Frontal cortex (tissue), 4 donors: ENCODE measurements at places on chromosomes 12 and 14.

- no peak for DNase-seq
Observed at GRCh38 chr12:118374126-118374725, 1.5 kb upstream of the TAOK3 start.

- DNase-seq, result no peak
Observed at GRCh38 chr14:91575469-91576208, 65.5 kb upstream of the PPP4R3A start.

DNA sequence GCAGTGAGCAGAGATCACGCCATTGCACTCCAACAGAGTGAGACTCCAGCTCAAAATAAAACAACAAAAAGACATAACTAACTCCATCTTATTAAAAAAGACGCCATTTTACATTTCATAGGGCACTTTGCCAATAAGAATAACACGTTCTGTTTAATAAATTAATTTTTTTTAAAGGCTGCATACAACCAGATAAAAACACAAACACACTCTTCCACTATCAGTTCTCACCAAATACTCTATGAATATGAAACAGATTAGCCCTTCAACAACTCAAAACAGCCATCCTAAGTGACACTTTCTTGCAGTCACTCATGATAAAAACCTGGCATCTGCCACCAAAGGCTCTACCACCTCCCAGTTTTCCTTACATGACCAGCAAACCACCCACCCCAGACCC, 16.1 kb downstream of the AICDA start:
- DNase-seq, result no peak

DNA sequence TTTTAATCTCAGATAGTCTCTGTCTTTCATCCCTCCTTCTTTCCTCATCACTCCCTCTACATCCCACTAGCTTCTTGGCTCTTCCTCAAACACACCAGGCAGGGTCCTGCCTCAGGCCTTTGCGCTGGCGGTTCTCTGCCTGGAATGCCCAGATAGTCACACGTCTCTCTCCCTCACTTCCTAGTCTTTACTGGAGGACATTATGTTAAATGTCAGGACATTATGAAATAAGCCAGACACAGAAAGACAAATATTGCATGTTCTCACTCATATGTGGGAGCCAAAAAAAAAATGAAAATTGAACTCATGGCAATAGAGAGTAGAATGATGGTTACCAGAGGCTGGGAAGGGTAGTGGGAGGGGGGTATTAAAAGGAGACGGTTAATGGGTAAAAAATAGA, 442.0 kb downstream of the MED13L start:
- DNase-seq, result no peak

- DNase-seq, result no peak
Observed at GRCh38 chr14:32244404-32244803, 41.3 kb upstream of the RNU6-8 start.

GRCh38 chr12:98935847-98936246, 290.8 kb downstream of the APAF1 start:
- no peak for DNase-seq

DNA sequence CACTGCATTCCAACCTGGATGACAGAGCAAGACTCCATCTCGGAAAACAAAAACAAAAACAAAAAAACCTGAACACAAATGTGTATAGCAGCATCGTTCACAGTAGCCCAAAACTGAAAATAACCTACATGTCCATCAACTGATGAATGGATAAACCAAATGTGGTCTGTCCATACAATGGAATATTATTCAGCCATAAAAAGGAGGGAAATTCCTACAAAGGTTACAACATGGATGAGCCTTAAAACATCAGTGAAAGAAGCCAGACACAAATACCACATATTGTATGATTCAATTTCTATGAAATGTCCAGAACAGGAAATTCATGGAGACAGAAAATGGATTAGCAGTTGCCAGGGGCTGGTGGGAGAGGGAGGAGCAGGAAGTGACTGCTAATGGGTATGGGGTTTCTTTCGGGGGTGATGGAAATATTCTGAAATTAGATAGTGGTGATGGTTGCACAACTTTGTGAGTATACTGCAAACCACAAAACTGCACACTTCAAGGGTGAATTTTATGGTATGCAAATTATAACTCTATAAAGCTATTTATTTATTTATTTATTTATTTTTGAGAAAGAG, 4.0 kb downstream of the MYL2 start:
- DNase-seq, result no peak

DNA sequence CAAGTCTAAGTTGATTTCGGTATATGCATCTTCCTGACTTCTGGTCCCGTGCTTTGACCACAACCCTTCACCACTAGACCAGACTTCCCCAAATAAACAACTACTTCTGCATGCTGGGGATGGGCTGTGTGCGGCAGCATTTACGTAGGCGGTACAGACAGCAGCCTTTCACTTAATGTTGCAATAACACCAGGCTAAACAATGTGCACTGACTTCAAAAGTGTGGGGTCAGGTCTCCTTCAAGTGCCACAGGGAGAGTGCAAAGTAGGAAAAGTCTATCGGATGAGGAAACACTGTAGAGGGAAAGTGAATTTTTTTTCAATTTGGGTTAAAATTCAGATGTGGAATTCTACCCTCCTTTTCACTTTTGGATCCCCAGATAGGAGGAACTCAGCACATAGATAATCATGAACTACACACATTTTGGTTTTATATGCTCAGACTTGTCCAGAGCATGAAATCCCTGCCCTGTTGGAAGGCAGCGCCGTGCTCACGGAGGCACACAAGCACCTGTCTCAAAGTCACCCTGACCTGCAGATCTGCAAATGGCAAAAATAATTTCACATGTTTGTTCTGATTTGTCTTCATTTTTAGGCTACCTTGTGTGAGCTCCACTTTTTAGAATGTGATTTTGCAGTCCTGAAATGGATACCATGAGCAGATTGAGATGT, 3.6 kb upstream of the FOS start:
- no peak for DNase-seq

- no peak for DNase-seq
Observed at GRCh38 chr14:105163040-105163742, 5.4 kb downstream of the JAG2 start.

GRCh38 chr12:79414252-79414651, 276.5 kb downstream of the PAWR start:
- DNase-seq, result no peak

- DNase-seq, result no peak
Observed at GRCh38 chr14:53956427-53957201, at the start of gene BMP4. Gene BMP4 (minus strand): TSS chr14:53956825. CDS start chr14:53952222, 4,603 bp downstream.

DNA sequence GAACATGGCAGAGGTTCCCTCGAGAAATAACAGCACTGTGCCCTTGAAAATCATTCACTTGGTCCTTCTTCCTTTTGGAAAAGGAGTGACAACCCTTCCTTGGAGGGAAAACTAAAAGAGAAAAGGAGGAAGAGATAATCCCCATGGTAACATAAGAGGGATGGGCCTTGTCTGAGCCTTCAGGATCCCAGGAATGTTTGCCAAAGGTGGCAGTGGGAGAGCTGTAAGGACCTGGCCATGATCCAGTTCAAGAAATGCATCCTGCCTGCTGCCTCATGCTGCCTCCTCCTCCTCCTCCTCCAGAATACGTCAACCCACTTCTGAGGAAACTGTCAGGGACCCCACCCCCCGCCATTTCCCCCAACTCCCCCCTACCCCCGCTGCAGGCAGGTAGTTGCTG, 118.8 kb downstream of the KCNK10 start:
- no peak for DNase-seq

- DNase-seq, result no peak
Observed at GRCh38 chr12:128789356-128789929, 34.3 kb downstream of the SLC15A4 start.

GRCh38 chr12:639566-639965, 23.7 kb downstream of the NINJ2 start:
- no peak for DNase-seq

DNA sequence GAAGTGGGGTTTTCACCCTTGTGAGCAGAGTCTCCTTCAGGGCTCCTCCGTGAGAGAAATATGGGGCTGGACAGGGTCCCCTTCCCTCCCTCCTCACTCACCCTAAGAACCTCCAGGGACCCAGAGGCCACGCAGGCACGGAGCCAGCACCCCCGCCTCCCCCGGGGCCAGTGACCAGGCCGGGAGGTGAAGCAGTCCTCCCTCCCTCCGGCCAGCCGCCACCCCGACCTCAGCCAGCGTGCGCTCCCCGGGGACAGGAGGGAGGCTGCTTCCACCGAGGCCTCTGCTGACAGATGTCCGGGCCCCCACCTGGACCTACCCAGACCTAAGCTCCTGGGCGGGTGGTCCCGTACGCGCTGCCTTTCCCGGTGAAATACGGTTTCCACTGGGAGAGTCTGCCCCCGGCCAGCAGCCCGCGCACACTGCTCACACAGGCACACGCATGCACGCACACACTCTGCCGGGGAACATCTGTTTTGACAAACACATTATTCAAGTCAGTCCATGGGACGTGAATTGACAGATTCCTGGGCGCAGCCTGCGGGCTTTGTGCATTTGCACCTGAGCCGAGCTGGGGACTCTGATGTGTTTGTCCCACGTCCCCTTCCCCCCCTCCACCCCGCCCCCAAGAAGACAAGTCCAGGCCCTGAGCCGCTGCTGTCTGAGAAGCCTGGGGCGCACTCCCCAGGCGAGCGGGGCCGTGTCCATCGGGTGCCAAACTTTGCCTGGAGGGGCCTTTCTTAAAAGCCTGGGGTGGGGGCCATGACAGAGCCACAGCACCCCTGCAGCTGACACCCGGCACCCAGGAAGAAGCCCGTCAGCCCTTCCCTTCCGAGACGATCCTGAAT, 725 bp downstream of the RIMBP2 start:
- DNase-seq, result no peak

DNA sequence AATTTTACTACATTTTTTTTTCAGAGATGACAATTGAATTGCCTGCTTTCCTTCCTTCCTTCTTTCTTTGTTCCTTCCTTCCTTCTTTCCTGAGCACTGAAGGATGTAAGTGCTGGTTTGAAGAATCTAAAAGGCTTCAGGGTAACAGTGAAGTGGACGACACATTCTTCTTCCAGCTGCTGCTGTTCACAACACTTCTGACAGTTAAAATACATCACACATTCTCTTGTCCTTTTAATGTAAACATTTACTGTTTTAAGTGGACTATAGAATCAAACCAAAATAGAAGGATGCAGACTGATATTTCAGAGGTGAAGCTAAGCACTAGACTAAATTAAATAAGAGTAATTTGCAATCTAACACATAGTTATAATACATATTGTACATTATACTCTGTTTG, 151.5 kb downstream of the MSRB3 start:
- DNase-seq, result no peak

DNA sequence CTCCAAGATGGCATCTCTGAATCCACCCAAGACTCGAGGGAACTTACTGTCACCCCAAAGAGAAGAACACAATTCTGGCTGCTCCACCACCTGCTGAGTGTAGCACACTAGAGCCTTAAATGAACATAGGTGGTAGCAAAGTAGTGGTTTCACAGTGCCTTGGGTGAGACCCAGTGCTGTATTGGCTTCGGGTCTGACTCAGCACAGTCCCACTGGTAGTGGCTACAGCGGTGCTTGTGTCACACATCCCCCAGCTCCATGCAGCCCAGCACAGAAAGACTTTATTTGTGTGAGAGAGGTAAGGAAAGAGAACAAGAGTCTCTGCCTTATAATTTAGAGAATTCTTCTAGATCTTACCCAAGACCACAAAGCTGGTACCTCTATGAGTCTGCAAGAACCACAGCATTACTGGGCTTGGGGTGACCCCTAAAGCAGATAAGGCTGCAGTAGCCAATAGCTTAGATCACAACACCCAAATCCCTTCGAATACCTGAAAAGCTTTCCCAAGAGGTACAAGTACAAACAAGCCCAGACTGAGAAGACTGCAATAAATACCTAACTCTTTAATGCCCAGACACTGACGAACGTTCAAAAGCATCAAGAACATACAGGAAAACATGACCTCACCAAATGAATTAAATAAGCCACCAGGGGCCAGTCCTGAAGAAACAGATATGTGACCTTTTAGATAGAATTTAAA, 83.3 kb upstream of the SLC38A4 start:
- no peak for DNase-seq

DNA sequence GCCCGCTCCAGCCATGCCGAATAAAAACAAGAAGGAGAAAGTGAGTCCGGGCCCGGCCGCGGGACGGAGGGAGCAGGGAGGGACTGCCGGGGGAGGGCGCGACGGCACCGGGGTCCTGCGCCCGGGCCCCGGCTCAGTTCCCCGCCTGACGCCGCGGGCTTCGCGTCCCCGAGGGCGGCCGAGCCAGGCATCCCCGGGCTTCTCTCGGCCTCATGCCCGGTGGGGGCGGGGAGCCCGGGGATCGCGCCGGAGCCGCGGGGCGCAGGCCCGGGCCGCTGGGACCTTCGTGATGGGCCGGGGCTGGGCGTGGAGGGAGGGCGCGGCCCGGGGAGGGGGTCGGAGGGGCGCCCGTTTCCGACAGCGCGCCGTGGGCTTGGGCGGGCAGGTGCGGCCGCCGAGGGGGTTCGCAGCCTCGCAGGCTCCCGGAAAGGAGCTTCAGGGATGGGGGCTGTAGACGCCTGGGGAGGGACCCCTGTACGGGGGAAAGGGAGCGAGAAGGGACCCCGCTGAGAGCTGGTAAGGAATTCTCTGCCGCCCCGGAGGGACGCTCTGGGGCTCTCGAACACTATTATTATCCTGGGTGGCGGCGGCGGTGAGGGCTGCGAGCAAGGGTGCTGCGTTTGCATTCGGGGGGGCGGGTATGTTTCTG, 496 bp downstream of the PPP2R5C start:
- DNase-seq, result peak; percentile 44

DNA sequence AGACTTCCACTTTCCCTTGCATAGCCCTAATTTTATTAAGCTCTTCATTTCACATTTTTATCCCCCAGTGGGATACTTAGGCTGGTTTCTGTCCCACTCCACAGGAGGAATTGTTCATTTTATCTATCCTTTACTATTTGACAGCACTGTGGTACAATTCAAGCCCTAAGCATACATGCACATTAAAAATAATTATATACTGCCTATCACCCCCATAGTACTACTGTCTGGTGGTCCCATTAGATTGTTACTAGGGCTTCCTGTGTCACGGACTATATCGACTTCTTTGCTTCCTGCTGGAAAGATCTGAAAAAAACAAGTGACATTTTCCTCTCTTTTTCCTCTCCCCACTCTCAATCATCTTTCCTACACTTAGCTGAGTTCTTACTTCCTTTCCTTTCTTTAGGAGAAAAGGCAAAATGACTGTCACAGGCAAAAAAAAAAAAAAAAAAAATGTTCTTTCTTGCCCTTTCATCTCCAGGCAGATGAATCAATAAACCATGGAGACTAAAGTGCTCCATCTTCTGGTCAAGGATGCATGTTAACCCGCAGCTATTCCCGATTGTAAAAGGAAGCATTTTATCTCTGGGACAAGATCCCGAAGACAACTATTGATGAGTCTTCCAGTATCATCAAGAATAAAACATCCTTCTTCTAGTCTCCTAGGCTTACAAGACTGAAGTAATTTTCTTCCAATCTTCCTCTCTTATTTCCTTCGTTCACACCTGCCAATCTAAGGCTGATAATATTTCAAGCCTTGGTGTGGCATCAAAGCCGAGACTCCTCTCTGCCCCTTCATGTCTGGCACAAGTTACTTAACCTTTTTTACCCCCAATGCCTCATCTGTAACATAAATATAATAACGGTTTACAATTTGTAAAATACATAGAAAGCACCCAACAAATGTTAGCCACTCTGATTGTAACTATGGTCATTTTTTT, 94.4 kb upstream of the PLEKHG7 start:
- DNase-seq, result no peak

- DNase-seq, result no peak
Observed at GRCh38 chr14:72709916-72710611, 183.8 kb downstream of the DPF3 start.

- DNase-seq, result no peak
Observed at GRCh38 chr12:64080319-64081007, 141.6 kb downstream of the KICS2 start.
